Stimulated activated CD8-positive, alpha-beta memory T cell treated with anti-CD3 and anti-CD28 coated beads, Interleukin-4, amount 100 ng/mL, for 4 hours (primary cell): ENCODE measurements at places on chromosomes 1 and 21.

DNA sequence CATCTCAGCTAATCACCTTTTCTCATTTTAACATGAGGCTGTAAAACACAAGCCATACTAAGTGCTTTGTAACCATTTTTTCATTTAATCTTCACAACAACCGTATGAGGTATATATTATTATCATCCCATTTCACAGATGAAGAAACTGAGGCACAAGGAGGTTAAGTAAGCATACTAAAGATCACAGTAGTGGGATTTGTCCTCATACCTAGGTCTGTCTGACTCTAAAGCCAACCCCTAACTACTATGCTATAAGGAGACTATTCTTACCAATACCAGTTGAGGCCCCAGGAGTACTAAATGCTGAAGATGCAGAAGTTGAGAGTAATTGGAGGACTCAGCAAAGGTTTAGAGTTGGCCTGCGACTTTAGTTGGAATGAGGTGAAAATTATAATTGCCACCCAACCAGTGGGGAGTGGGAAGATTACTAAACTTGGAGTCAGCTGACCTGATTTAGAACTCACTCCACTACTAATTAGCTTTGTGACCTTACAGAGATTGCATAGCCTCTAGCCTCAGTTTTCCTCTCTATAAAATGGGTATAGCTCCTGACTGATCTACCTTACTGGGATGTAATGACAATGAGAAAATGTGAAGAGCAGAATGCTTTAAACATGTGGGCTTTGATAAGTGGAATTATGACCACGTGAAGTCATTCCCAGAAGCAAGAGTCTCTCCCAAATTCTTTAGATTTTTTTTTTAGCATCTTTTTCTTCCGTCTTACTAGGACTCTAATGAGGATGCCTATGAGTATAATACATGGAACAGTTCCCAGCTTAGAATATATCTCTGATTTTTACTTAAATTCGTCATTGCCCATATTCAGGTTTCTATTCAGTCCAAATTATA is 85.8 kb upstream of the IPO9 start:
- no peak for DNase-seq

- no peak for DNase-seq
Observed at GRCh38 chr1:187244623-187245022, 415.9 kb downstream of the PLA2G4A start.

DNA sequence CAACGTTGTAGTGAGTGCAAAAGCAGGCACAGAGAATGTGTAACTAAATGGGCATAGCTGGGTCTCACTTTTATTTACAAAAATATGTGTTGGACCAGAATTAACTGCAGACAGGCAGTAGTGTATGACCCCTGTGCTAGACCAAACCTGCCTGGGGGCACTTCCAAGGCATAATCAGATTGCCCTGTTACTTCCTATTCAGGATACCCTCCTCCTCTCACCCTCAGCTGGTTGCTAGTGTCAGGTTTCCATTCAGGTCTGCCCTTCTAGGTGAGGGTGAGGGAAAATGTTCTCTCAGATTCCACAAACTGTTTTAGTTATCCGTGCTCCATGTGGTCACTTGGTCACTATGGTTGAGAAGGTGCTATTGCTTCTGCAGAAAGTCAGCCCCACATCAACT is 387.3 kb downstream of the LMX1A start:
- DNase-seq: no peak

DNA sequence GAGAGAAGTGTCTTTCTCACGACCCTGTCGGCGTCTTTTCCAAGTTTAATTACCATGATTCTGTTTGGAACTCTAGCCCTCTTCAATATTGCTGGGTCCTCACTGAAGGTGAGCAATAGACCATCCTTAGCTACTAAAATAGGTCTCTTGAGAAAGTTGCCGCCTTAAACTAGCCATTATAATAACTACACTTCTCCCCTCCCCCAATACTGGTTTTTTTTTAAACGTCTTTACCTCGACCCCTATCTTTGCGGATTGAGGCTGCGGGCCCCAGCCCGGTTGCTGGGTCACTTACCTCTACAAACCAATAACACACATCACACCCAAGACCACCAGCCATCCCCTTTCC is 672 bp downstream of the ENSA start:
- DNase-seq: no peak

DNA sequence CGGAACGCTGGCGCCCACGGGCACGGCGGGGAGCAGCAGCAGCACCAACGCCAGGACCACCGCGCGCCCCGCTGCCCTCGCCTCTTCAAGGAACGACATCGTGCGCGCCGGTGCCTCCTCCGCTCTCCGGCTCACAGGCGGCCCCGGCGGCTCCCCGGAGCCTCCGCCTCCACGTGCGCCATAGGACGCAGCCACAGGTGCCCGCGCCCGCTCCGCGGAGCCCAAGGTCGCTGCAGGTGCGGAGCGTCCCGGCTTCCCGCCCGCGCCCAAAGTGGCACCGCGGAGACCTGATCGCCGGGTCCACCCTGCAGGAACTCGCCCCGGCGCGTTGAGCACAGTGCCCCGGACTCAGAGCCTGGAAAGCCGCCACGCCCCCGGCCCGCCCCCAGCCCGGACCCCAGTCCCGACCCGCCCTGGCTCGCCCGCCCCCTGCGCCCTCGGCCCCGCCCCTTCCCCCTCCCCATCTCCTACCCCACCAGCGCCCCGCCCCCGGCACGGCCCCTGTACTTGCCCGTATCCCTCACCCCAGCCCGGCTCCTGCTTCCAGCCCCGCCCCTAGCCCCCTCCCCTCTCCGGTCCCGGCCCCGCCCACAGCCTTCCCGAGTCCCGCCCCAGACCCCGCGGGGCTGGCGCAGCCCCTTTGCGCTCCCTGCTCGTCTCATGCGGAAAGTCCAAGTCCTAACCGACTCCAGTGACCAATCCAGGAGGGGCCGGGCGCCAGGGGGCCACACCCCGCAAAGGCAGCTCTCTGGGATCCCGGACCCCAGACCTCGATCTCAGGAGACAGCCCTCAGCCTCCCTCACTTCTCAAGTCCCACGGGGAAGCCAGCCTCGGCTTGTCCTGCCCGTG is at the start of gene MEGF6:
MEGF6 (minus strand) TSS at position 339 of the 850 bp plus-strand sequence; CDS start at position 99, 240 bp downstream.
- DNase-seq: peak; percentile 31

- no peak for DNase-seq
Observed at GRCh38 chr1:82934074-82934473, 1064.9 kb downstream of the TTLL7 start.

DNA sequence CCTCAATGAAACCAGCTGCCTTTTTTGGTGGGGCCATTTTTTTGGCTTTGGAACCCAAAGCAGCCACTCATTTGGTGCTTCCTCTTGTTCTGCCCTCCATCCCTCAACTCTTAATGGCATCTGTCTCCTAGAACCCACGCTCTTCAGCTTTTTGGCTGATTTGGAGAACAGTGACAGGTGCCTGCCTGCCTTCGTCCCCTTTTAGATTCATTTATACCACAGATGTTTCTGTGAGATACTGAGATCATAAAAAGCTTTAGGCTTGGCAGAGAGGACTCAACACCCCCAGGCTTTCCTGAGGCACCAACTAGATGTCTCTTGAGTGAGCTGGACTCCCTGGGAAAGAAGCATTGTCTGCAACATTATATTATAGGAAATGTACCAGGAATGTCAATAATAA is 20.4 kb upstream of the YTHDF2 start:
- no peak for DNase-seq

DNA sequence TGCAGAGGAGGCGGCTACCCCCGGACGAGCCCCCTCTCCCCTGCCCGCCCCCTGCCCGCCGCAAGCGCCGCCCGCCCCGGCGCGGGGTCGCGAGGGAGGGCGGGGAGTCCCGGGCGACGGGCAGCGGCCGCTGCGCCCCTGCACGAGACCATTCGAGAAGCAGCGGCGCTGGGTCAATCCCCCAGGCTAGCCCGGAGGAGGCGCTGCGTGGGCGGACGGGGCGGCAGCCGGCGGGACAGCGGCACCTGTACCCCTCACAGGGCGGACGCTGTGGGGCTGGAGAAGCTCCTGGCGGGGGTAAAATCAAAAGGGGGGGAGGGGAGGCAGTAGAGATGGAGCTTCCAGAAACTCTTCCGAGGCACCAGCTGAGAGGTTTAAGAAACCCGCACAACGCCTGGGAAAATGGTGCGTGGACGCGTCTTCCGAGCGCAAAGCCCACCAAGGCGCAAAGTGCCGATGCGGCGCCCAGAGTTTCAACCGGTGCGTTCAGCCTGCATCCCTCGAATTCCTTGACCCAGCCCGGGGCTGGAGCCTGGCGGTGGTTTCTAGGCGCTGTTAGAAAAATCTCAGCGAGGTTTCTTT is at the start of gene PLPPR5:
PLPPR5 (minus strand) TSS at position 1 of the 582 bp plus-strand sequence. CDS start 190 bp downstream, outside the sequence.
- DNase-seq: no peak

DNA sequence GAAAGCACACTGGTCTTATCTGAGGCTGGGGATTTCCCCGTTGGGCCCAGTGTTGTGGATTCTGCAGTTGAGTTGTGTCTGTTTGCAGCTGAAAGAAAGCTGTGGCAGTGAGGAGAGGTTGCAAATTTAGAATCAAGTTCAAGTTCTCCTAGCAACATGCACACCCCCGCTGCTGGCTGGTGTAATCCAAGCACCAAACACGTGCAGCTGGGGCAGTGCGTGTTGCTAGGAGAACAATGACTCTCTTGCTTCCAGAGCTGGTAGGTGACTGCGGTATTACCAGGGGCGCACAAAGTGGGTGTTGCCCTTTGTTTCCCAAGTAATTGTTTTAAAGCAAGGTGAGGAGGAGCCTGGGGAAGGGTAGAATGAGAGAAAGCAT is 91.5 kb downstream of the IER5 start:
- DNase-seq: no peak

DNA sequence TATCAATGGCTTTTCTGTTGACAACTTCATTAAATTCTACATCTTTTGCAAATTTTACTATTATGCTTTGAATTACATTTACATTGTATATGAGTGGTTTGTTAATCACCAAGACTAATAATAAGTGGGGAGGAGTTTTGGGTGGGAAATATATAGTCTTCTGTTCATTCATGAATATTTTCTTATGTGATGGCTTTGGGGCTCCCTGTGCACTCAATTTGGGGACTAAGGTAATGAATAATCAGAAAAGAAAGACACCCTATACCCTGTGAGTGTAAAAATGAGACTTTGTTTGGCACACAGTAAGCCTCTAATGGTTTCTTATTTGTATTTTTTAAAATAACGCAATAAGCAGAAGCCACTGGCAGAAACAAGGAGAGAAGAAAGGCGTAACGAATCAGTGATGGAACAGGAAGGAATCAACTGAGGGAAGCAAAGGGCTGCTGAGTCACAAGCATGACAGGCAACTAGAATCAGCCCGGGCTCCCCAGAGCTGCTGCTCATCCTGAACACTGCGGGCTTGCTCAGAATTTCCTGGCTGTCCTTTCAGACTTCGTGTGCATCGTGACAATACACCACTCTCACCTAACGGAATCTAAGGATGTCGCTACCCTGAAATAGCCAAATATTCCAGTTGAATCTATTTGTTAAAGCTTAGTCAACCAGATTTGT is 20.8 kb upstream of the RGS2 start:
- no peak for DNase-seq

DNA sequence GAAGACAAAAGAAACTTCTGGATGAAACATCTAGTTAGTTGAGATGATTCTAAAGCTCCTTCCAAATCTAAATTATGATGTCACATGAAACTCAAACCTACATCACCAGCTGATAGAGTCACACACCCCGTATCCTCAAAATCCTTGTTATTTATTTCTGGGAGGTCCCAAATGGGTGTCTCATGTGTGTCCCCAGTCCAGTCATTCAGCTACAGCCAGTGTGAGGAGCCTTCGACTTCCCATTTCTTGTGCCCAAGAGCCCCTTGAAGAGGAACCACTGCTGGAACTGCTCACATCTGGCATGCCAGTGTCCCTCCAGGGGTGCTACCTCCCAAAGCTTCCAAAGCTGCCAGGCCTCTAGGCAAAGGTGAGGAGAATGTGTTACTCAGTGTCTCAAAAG is 32.5 kb upstream of the KCNA3 start:
- no peak for DNase-seq

GRCh38 chr1:233897325-233898162 is 6.9 kb upstream of the SLC35F3 start:
- no peak for DNase-seq

DNA sequence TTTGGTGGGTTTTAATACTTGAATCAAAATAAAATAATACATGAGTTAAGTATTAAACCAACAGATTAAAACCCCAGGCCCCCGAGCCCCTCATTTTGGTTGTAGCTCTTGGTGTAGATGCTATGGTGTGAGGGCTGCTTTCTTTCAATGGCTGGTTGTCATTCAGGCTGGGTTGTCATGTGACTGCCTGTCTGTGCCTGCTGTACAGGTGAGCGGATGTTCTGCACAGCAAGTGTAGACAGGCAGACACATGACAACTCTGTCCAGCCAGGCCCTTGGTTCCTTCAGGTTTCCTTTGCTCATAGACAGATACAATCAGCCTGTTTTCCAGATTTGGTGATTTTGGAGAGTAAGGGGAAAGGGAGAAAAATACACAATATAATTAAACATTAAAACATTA is 281.9 kb upstream of the C1orf105 start:
- DNase-seq: no peak

GRCh38 chr1:19521411-19521810 is 36.1 kb upstream of the CAPZB start:
- no peak for DNase-seq

GRCh38 chr21:17492415-17493168 is 20.3 kb upstream of the CXADR start:
- no peak for DNase-seq
